ENCODE measurements at places on chromosomes 12 and 14.

DNA sequence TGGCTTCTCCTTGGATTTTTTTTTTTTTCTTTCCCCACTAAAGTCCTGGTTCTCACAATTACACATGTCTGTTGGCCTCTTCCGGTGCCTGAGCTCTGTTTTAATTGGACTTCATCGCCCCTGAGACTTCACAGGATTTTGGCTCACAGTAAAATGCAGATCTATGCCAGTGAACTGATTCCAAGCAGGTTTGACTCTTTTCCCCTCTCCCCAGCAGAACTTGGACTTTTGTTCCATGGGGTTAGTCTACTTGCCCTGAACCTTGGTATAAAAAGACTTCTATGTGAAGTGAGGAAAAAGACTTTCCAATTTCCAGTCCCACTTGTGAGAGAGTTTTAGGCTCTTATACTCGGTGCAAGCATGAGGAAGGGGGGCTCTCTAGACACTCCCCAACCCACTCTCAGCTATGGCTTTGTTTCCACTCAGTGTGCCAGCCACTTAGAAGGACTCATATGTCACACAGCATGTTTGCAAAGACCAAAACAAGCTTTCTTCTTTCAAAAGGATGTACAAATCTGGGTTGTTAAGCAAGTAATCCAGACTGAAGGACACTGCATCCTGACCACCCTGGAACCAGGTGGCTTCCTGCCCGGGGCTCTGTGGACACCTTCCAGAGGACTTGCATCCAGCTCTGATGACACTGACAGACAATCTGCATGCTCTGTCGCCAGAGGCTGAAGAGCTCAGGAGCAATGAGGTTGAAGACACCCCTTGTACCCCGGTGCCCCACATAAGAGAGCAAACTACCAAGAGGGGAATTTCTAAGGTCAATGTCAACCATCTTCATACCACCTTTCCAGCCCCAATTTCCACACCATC, 221.9 kb upstream of the EGLN3 start:
- DNase-seq, result no peak

DNA sequence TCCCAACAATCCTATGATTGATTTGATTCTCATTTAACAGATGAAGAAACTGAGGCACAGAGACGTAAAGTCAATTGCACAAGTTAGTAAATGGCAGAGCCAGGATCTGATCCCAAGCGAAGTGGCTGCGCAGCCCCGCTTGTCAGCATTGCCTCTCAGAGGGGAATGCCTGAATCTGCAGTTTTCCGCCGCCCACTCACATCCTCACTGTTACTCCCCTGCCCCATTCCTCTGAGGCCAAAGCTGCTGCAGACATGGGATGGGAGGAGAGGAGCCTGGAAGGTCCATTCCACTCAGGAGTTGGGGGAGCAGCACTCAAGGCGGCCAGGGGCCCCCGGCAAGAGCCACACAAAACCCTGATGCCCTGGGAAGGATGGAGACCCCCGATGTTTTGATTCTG, 1.0 kb downstream of the NRIP2 start:
- no peak for DNase-seq

GRCh38 chr14:74483321-74483720, 9.8 kb downstream of the NPC2 start:
- DNase-seq, result no peak

DNA sequence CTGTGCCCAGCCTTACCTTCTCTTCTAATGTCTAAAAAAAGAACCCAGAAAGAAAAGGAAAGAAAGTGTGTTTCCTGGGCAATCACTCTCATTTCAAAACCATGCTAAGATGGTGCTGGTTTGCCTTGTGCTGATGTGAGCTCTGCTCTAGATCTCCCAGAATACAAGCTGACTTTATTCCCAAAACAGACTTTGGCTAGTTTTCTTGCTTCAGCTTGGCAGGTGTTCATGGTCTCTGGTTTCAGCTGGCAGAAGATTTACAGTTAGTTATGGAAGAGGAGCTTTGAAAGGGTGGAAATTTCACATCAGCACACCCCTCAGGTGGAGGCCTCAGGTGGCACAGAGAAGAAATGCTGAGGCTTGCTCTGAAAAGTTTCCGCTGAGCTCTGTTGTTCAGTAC, 34.4 kb downstream of the PPP1R36 start:
- DNase-seq, result no peak

DNA sequence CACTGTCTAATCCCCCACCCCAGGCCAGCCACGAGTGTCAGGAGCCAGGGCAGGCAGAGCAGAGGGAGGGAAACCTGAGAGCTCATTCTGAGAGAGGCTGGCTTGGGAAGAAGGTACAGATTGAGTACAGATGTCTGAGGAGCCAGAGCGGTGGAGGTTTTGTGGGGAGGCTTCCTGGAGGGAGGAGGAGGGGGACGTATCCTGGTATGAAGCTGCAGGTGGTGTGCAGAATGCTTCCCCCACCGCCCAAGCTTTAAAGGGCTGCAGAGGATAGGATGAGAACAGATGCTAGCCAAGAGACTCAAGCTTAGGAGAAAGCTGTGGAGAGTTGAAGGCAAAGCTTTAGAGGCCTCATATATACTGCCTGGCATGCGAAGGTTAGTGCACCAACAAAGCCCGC, 3.2 kb upstream of the TAMALIN start:
- no peak for DNase-seq

GRCh38 chr12:14473707-14474287, 93.9 kb downstream of the PLBD1 start:
- no peak for DNase-seq

- DNase-seq, result no peak
Measured at GRCh38 chr12:107318556-107318805, 225.1 kb upstream of the CRY1 start.

DNA sequence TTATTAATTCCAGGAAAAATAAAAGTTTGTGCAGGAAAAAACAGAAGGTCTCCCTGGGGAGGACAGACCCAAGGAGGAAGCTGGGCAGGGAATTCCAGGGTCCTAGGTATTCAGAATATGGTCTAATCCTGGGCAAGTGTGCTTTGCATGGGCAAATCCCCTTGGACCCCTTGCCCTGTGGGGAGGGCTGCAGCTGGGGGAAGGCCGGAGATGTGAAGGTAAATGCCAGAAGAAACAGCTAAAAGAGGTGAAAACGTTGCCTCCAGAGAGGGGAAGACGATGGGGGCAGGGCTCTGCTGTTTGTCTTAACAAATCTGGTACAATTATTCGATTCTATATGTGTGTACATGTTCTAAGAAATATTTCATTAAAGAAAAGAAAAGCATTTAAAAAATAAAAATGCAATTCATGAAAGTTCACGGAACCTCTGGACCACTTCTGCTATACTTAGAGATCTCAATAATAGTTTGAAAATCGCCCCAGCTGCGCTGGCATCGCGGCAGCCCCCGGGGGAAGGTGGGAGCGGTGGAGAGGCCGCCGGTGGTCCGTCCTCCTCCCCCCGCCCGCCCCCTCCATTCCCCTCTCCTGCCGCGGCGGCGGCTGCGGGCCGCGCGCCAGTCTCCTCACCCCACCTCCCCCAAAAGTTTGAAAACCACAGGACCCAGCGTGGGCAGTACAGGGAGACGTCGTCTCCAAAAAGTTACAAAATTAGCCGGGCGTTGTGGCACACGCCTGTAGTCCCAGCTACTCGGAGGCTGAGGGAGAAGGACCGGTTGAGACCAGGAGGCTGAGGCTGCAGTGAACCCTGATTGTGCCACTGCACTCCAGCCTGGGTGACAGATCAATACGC, 1.5 kb upstream of the PRPF40B start:
- no peak for DNase-seq

- DNase-seq, result no peak
Measured at GRCh38 chr12:109247831-109248654, 61.0 kb downstream of the FOXN4 start.

DNA sequence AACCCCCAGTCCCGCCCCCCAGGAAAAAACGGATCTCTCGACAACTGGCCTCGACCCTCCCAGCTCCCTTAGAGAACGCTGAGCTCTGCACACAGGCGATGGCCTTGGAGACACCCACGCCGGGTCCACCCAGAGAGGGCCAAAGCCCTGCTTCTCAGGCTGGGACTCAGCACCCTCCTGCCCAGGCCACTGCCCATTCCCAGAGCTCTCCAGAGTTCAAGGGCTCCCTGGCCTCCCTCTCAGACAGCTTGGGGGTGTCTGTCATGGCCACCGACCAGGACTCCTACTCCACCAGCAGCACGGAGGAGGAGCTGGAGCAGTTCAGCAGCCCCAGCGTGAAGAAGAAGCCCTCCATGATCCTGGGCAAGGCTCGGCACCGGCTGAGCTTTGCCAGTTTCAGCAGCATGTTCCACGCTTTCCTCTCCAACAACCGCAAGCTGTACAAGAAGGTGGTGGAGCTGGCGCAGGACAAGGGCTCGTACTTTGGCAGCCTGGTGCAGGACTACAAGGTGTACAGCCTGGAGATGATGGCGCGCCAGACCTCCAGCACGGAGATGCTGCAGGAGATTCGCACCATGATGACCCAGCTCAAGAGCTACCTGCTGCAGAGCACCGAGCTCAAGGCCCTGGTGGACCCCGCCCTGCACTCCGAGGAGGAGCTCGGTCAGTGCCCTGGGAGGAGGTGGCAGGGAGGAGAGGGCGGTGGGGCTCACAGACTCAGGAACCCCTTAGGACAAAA, 95.8 kb downstream of the LGMN start:
- no peak for DNase-seq

- DNase-seq, result no peak
Measured at GRCh38 chr12:62668782-62669181, 202.2 kb downstream of the MON2 start.

GRCh38 chr12:95002754-95003153, 743 bp downstream of the NDUFA12 start:
- DNase-seq, result no peak

- no peak for DNase-seq
Measured at GRCh38 chr12:79935624-79936345, 888 bp upstream of the PPP1R12A start.

GRCh38 chr14:98912655-98913054, 359.3 kb downstream of the BCL11B start:
- no peak for DNase-seq

DNA sequence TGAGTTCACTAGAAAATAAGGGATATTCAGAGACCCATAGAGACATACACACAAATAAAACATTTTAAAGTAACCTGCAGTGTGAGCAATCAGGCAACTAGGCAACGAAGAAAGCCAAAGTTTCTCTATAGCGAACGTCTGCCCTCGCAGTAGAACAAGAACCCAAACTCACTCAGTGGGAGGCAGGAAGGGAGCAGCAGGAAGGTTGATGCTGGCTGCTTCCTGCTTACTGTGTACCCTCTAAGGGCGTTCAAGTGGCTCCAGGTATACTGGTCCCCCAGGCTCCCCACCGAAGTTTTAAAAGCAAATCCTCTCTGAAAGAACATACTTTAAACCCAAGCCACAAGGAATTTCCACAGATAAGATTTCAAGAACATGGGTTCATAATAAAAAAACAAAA, 249.3 kb downstream of the FOXN3 start:
- no peak for DNase-seq

GRCh38 chr14:63632932-63633514, 8.6 kb downstream of the WDR89 start:
- DNase-seq, result no peak

- no peak for DNase-seq
Measured at GRCh38 chr14:65006261-65006721, 19.6 kb downstream of the FNTB start.

- DNase-seq, result no peak
Measured at GRCh38 chr14:21768116-21768874, 94.7 kb upstream of the OR4E1 start.

DNA sequence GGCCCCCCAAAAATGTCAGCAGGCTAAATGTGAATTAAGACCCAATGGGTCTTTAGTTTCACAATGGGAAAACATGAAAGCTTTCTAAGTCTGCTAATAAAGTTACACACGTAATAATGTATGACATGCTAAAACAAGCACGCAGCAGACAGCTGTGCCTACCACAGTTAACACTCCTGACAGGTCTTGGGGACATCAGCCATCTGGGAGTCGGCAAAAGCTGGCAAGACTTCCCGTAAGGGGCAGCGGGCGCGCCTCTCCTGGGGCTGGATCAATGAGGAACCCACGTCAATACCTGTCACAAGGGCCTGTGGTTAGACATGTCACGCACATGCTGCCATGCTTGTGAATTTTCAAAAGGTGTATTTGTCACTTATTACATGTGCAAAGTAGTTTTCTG, 45.0 kb downstream of the ACTN1 start:
- DNase-seq, result no peak

- DNase-seq, result no peak
Measured at GRCh38 chr12:104571328-104571727, 114.6 kb downstream of the CHST11 start.

DNA sequence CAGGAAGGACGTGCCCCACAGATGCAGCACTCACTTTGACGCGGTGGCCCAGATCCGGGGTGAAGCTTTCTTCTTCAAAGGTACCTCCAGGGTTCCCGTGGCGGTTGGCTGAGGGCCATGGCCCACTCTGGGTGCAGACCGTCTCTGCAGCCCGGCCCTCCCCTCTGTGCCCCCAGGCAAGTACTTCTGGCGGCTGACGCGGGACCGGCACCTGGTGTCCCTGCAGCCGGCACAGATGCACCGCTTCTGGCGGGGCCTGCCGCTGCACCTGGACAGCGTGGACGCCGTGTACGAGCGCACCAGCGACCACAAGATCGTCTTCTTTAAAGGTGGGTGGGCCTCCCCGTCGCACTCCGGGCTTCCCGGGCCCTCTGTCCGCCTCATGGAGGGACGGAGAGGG, 16.9 kb downstream of the MMP17 start:
- no peak for DNase-seq
